ENCODE measurements at places on chromosomes 6 and 20. TPM values are rescaled to one million over a fixed set of nuclear protein-coding genes. Genes with fewer than 3 reads are reported as not detected.
A peak's percentile ranks its signal among the peaks of the same experiment; 100 is the strongest.

The HLA-C gene
- total RNA-seq: 245 TPM

The KPNA5 gene
- 2.0 TPM for total RNA-seq

The SCRT2 gene
- total RNA-seq: not detected

The PRICKLE4 gene
- 1.8 TPM for total RNA-seq

DNA sequence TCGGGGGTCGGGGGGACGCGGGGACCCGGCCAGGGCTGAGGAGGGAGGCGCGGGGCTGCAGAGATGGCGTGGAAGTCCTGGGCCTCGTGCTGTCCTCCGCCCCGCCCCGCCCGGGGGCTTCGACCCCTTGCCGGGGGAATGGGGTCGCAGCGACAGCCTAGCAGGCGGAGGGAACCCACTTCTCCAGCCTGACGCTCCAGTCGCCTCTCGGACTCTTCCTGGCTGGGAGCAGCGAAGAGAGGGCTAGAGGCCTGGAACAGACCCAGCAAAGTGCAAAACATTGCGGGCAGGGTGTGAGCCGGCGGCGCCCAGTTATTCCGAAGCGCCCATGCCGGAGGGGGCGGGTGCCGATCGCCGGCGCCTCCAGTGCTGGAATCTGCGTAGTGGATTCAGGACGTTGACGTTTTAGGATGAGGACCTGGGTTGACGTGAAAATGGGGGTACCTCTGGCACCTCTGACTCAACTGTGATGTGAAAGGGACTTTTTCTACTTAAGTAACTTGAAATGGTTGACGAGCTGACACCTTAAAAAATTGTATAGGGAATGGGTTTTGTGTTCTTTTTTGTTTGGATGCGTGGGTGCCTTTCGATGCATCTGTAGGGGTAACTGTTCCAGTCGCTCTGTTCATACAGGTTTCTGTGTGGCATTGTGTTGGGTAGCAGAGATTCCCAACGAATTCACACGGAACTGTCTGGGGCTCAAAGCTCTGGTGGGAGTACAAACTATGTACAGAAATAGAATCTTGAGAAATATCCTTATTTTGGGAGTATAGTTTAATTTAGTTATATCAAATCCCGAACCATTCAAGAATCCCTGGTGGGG lies 1.4 kb downstream of the SLC35F1 start:
- peak overlapping the region; percentile 4 for H3K4me3 ChIP-seq
- no peaks in the 10 kb centered on the region for H3K36me3 ChIP-seq
- H3K27ac ChIP-seq: no peak overlapping the region
- DNase-seq: no peak
- H3K4me1 ChIP-seq: no peaks in the 10 kb centered on the region
- peaks cover 9% of the 10 kb centered on the region for H3K27me3 ChIP-seq

DNA sequence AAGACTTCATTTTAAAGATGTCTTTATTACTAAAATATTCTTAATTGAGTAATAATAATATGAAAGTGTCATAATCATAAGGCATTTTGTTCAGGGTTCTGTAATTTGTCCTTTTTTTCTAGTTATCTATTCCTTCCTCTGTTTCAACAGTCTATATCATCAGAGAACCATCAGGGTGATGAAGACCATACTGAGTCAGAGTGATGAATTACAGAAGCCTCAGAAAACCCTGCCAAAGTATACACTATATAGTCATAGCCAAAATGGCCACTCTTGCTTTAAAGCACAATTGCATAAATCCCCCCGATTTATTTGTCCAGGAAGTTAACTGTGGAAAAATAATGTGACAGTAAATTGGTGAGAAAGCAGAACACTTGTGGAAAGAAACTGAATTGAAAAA lies 735.0 kb downstream of the EPHA7 start:
- no peaks in the 10 kb centered on the region for H3K36me3 ChIP-seq
- H3K4me1 ChIP-seq: no peaks in the 10 kb centered on the region
- DNase-seq: no peak
- no peaks in the 10 kb centered on the region for H3K27me3 ChIP-seq
- H3K4me3 ChIP-seq: no peak overlapping the region

DNA sequence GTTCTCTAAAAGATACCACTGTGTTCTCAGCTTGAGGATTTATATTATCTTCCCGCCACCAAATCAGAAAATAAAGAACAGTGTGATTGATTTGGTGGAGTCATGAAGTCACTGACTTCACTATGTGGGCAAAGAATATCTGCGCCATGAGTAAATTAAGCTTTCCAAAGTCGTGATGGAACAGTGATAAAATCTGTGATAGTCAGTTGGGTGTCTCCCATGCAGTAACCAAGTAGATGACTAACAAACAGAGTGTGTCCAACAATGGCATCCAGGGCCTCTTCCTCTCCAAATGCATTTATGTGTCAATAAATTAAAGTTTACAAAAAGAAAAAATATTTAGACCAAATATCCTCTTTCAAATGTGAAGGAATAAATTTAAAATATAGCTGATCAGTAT lies 87.0 kb upstream of the DST start:
- no peak overlapping the region for H3K4me3 ChIP-seq
- H3K27ac ChIP-seq: peak overlapping the region; percentile 83
- H3K4me1 ChIP-seq: no peaks in the 10 kb centered on the region
- no peak for DNase-seq

- H3K4me1 ChIP-seq: no peaks in the 10 kb centered on the region
- H3K4me3 ChIP-seq: no peak overlapping the region
- DNase-seq: no peak
- H3K27me3 ChIP-seq: no peaks in the 10 kb centered on the region
Measured at GRCh38 chr6:68642977-68643376, 7.9 kb downstream of the ADGRB3 start.

GRCh38 chr6:159686040-159686439 lies 7.0 kb downstream of the SOD2 start:
- H3K27me3 ChIP-seq: no peaks in the 10 kb centered on the region
- no peak overlapping the region for H3K4me3 ChIP-seq
- peaks cover 22% of the 10 kb centered on the region for H3K4me1 ChIP-seq

GRCh38 chr20:9475456-9475855 lies 38.9 kb upstream of the LAMP5 start:
- H3K27ac ChIP-seq: no peak overlapping the region
- H3K4me3 ChIP-seq: no peak overlapping the region
- no peaks in the 10 kb centered on the region for H3K4me1 ChIP-seq
- DNase-seq: no peak
- H3K27me3 ChIP-seq: no peaks in the 10 kb centered on the region

GRCh38 chr6:24060982-24061754 lies 64.8 kb upstream of the NRSN1 start:
- H3K36me3 ChIP-seq: no peaks in the 10 kb centered on the region
- H3K4me1 ChIP-seq: no peaks in the 10 kb centered on the region
- no peak for DNase-seq
- no peak overlapping the region for H3K4me3 ChIP-seq

All from right lobe of liver (tissue), 6 donors.